AG08395 (cell line): ENCODE measurements at places on chromosomes 7 and 10.
A peak's percentile ranks its signal among the peaks of the same experiment; 100 is the strongest.

GRCh38 chr7:29563590-29564495 lies at the start of gene PRR15:
TSS of gene PRR15 (plus strand) at chr7:29563835. CDS start at chr7:29566330, 2,495 bp downstream.
- no peak for DNase-seq

DNA sequence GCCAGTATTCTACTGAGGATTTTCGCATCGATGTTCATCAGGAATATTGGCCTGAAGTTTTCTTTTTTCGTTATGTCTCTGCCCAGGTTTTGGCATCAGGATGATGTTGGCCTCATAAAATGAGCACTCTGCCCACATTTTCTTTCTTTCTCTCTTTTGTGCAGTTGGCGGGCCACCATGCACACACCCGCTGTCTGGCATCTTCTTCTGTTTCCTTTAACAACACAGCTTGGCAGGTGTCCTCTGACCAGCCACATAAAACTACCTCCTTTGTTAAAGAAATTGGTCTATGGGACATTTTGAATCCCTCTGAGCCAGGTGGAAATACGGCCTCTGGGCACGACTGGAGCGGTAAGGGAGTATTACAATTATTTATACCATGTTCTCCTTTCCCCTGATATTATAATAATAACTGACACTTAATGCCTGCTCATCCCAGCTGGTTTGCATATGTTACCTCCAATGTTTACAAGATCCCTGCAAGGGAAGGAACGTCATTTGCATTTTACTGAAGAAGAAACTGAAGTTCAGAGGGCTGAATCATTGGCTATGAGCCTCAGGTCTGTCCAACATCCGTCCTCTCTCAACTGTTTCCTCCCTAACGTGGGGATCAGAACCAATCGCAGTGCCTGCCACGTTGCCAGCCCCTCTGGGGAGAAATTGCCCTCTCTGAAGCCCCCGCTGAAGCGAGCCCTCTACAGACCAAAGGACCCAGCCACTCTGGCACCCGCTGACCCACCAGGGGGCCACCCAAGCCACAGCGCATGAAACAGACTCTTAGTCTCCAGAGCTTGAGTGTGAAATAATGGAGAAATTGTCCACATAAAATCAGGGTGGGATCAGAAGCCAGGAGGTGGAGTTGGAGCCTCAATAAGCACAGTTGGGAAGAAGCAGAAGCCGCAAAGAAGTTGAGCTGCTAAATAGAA lies 125.0 kb upstream of the FOXK1 start:
- DNase-seq = no peak

GRCh38 chr10:22252801-22253579 lies 35.2 kb upstream of the EBLN1 start:
- DNase-seq = peak; percentile 13

DNA sequence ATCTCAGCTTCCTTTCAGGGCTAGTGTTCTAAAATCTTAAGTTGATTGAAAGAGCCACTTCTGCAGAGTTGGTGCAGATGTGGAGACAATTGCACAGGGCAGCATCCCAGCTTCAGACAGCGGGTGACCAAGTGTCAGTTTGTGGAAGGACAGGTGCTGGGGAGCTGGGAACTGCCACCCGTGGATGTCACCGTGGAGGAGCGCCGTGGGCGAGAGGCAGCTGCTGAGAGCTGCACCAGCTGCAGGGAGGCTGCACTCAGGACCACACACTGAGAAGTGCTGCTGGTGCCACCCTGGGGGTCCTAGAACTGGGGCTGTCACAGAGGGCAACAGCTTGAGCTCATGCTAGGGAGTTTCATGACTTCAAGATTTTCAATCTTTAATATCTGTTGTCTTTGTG lies 543.0 kb upstream of the FZD8 start:
- no peak for DNase-seq

GRCh38 chr7:140155428-140155827 lies 21.4 kb downstream of the KDM7A start:
- no peak for DNase-seq

DNA sequence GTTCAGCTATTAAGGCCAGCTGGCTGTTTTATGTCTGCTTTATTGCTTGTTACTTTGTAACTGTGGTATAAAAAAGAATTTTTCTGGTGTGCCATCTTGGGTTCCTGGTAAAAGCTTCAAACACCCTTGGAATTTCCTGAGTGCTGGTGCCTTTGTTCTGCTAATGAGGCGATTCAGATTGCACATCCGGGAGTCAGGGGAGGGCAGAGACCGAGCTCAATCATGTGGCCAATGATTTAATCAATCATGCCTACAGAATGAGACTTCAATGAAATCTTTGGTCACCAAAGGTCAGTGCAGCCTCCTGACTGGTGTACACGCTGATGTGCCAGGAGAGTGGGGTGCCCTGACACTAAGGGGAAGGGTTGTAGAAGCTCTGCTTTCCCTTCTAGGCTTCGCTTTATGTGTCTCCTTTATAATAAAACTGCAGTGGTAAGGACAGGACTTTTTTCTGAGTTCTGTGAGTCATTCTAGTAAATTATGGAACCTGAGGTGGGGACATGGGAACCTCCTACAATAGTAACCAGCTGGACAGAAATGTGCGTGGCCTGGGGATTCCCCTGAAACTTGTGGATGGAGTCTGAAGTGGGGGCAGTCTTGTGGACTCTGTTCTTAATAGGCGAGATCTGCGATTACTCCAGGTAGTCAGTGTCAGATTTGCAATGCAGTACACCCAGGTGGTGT lies 69.4 kb upstream of the OGDHL start:
- peak; percentile 3 for DNase-seq

- no peak for DNase-seq
These were observed 52.5 kb upstream of the LHFPL3 start for GRCh38 chr7:104275900-104276299.

DNA sequence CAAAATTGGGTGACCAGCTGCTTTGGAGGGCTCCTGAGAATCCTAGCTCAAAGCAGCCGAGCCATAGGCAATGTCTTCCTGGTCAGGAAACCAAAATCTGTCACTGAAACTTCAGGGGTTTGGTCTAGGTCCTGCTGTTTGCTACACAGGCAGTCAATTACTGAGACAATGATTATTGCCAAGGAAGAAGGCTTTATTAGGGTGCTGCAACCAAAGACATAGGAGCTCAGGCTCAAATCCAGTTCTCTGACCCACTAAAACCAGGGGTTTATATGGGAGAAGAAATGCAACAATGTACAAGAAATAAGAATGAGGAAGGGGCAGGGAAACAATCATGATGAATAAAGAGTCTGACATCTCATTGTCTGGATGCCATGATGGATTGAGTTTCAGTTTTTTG lies 410.3 kb upstream of the ZWINT start:
- no peak for DNase-seq

DNA sequence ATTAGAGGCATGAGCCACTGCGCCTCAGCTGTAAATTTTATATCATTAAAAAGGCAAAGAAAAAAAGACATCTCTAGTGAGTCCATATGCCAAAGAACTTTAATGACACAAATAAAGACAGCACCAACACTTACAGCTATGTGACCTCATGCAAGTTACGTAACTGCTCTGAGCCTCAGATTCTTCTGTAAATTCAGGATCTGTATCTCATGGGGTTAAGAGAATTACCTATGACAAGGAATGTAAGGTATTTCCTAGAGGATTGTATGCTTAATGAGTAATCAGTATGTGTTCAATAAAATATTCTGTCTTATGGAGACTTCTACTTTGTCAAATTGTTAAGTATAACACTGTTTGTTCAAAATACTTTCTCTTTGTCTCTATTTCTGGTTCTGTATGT lies 274.0 kb upstream of the GLI3 start:
- DNase-seq = no peak

- peak; percentile 88 for DNase-seq
These were observed at the start of gene ZC3HAV1 for GRCh38 chr7:139109188-139109982. TSS of gene ZC3HAV1 (minus strand) at chr7:139109720. CDS start at chr7:139109331, 389 bp downstream.

GRCh38 chr7:2979951-2980350 lies 63.7 kb downstream of the CARD11 start:
- DNase-seq = no peak

GRCh38 chr10:49613882-49614241 lies at the start of gene CHAT:
TSS of gene CHAT (plus strand) at chr10:49614037. CDS start at chr10:49614190, 153 bp downstream.
- DNase-seq = no peak

DNA sequence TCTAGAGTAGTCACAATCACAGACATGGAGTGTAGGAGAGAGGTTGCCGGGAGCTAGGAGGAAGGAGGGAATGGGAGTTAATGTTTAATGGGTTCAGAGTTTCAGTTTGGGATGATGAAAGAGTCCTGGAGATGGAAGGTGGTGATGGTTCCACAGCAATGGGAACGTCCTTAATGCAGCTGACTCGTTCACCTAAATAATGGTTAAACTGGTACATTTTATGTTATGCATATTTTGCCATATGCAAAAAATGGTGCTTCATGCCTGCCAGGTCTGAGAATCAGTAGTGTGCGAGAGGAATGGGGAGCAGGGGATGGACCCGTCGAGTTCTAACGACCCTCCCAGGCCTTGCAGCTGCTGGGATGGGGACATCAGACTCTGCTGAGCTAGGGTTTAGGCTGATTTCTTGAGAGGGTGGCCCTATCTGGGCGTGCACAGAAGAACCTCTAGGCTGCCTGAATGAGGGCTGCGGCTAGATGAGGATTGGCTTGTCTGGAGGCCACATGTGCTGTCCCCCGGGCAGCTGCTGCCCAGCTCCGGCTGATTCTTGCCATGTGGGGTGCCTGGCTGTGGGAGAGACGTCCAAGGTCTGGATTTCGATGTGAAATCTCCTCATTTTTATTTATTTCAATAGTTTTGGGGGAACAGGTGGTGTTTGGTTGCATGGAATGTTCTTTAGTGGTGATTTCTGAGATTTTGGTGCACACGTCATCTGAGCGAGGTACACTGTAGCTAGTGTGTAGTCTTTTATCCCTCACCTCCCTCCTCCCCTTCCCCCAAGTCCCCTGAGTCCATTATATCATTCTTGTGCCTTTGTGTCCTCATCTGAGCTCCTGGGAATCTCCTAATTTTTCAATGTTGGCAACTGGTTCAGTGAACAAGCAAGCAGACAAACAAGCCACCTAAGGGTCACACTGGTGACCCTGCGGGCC lies 116.0 kb downstream of the GRK5 start:
- DNase-seq = peak; percentile 23

DNA sequence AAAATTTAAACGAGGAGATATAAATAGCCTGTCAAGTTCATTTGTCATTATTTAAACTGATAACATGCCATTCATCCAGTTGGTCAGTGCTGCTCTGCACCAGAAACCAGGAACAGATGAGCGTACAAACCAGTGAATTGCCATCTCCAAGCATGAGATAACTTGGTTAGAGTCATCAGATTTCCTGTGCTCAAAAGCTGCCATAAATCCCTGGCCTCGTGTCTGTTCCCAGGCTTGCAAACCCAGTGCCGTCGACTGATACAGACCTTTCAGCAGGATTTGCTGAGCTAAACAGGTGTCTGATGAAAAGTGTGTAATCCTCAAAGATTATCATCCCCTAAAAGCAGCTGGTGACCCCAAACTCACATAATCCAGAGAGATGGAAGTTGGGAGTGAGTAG lies 96.0 kb upstream of the SAMD8 start:
- no peak for DNase-seq

- no peak for DNase-seq
These were observed 221.7 kb downstream of the CDK14 start for GRCh38 chr7:90817846-90818245.

DNA sequence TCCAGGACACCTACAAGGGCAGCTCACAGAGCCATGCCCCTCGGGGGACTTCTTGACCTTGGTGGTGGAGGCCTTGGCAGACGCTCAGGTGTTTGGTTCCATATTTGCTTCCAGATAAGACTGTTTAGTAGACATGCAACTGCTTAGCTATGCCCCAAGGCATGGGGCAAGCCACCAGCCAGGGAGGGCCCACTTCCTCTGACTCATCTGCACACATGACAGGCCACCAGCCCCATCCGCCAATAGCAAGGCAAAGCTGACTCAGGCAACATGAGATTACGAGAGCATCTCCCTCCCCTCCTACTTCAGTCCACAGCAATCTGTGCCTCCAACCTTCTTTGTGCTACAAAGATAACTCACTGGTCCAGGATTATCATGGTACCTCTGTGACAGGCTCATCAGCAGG lies 54.9 kb downstream of the KCNMA1 start:
- DNase-seq = peak; percentile 68

GRCh38 chr7:99036546-99037111 lies 107.3 kb downstream of the SMURF1 start:
- DNase-seq = peak; percentile 84

- DNase-seq = no peak
These were observed 198.2 kb downstream of the FANK1 start for GRCh38 chr10:126094537-126094936.

DNA sequence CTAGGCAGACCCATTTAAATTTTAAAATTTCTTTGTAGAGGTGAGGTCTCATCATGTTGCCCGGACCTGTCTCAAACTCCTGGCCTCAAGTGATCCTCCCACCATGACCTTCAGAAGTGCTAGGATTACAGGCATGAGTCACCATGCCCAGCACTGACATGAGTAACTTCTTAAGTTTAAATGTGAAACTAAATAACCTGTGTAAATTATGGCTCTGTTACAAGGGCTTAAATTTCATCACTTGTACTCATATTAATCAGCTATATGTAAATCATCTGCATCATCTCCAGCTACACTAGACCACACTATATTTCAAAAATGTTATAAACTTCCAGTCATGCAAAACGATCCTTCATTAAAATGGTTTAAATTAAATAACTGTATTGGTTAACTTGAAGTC lies 56.1 kb downstream of the ATAD1 start:
- no peak for DNase-seq

- peak; percentile 67 for DNase-seq
These were observed 15.5 kb downstream of the STX1A start for GRCh38 chr7:73703757-73704639.

DNA sequence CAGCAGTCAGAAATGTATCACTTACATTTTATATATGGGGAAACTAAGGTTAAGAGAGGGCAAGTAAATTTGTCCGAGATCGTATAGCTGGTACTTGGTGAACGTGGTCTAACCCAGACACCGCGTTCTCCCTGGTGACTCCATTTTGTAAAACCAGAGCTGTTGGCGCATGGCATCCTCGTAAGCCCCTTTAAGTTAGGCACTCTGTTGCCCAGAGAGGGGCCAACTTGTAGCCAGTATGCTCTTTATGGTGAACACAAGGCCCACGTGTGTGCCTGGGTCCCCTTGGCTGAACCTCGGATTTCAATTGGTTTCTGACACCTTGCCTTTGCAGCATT lies 39.7 kb upstream of the ZNF518A start:
- no peak for DNase-seq
